ENCODE measurements at places on chromosomes 6 and 20.

DNA sequence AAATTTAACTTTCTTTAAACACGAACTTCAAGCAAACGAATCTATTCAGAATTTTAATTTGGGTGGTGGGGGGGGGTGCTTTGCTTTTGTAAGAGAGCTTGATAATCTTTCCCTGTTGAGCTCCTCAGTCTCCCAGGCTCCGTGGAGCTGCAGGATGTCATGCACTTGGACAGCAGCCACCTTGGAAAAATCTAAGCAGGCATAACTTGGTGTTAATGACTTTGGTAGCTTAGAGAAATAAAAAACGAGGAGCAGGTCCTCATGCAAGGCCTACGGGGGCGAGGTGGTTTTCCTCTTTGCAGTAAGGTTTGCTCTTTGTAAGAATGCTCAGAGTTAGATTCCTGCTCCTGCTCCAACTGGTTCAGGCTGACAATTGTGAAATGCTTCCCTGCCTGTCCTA, 102.3 kb downstream of the EDN1 start:
- DNase-seq = no peak

DNA sequence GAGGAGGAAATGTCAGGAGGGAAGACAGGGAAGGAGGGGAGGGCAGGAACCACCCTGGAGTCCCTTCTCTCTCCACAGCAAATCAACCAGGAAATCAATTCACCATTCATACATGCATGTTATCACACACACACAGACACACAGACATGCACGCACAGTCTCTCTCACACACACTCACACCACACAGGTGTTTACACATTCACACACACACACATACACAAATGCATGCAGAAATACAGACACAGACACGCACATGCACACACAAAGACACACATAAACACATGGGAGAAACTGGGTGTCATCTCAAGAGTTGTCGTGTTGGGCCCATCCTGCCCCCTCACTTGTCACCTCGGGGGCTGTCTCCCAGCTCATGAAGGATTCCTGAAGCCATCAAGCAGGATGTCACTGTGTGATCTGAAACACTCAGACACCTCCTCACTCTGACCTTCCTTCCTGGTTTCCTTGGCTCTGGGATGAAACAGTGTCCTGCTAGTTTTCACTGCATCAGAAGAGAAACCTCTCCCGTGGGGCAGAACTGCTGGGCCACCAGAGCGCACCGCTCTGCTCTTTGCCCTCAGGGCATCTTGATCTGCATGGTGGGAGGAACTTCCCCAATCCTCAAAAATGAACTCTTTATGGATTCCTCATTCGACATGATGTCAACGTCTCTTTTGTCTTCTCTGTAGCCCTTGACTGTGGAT, 9.2 kb downstream of the RAET1G start:
- no peak for DNase-seq

DNA sequence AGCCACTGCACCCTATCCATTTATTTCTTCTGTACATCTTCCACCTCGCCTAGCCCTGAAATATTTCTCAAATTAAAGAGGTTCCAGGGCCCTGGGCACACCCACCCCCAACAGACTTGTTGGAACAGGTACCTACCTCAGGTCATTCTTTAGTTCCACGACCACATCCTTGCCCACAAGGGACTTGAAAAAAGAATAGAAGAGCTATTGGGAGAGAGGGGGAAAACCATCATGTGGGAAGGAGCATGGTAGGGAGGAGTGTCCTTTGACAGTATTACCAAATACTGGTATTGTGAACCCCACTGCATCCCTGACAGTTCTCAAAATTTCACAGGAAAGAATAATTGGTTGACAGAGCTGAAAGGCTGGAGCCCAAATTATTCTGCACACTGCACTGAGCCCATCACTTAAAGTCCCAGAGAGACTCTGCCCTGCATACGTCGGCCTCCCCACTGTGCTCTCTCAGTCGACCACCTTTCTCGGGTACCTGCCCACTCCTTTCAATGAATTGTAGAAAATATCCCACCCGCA, 762 bp downstream of the LSM2 start:
- no peak for DNase-seq

DNA sequence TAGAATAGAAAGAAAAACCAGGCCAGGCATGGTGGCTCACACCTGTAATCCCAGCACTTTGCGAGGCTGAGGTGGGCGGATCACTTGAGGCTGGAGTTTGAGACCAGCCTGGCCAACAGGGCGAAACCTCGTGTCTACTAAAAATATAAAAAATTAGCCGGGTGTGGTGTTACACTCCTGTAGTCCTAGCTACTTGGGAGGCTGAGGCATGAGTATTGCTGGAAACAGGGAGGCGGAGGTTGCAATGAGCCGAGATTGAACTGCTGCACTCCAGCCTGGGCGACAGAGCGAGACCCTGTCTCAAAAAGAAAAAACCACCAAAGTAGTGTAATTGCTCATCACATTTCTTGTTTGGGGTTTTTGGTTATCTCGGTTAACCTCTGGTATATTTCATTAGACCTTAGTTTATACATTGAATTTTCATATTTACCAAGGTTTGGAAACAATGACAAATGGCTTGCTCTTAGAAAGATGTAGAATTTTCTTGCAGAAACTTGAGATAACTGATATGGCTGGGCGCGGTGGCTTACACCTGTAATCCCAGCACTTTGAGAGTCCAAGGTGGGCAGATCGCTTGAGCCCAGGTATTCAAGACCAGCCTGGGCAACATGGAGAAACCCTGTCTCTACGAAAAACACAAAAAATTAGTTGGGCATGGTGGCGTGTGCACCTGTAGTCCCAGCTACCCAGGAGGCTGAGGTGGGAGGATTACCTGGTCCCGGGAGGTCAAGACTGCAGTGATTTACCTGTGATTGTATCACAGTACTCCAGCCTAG, 14.2 kb downstream of the ITCH start:
- DNase-seq = no peak

DNA sequence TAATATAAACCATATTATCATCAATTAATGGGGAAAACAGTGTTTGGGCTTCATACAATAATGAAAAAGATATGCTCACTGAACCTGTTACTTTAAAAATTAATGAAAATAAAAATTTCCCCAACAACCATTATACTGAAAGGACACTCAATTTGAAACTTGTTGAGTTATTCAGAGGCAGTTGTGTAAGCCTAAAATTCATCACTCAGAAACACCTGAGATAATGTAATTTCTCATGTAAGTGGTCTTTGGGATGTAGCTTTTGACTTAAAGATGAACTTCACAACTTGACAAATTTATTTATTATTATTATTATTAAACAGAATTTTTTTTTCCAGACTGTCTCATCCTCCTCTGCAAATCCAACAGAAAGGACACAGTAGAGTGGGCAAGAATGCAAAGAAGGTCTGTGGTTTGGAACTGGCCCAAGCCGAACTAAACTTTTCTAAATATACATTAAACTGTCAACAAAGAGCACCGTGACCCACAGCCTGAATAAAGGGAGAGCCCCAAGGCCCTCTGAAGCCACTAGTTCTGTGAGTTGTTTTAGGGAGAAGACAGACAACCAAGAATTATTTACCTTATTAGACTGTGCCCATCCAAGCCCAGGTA, 32.2 kb upstream of the HEY2 start:
- no peak for DNase-seq

- no peak for DNase-seq
These were observed 222.3 kb downstream of the IBTK start for GRCh38 chr6:82025271-82025670.

- no peak for DNase-seq
These were observed 134.8 kb downstream of the PXDC1 start for GRCh38 chr6:3616565-3617176.

DNA sequence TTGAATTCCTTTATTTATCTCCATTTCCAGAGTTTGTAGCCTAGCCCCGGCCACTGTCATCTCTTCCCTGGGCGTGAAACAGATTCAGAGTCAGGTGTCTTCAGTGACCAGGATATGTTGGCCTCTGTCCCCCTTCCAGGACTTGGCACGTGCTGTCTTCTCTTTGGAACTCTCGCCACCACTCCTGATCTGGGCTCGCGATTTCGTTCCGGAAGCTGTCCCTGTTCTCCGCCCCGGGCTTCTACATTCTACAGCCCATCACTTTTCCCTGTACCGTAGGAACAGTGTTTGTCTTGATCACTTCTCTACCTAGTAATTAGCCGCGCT, 739 bp downstream of the GSS start:
- no peak for DNase-seq

- DNase-seq = no peak
These were observed 11.3 kb upstream of the SERPINB1 start for GRCh38 chr6:2852921-2853322.

GRCh38 chr6:87875781-87876180, 171.9 kb upstream of the SPACA1 start:
- DNase-seq = no peak

DNA sequence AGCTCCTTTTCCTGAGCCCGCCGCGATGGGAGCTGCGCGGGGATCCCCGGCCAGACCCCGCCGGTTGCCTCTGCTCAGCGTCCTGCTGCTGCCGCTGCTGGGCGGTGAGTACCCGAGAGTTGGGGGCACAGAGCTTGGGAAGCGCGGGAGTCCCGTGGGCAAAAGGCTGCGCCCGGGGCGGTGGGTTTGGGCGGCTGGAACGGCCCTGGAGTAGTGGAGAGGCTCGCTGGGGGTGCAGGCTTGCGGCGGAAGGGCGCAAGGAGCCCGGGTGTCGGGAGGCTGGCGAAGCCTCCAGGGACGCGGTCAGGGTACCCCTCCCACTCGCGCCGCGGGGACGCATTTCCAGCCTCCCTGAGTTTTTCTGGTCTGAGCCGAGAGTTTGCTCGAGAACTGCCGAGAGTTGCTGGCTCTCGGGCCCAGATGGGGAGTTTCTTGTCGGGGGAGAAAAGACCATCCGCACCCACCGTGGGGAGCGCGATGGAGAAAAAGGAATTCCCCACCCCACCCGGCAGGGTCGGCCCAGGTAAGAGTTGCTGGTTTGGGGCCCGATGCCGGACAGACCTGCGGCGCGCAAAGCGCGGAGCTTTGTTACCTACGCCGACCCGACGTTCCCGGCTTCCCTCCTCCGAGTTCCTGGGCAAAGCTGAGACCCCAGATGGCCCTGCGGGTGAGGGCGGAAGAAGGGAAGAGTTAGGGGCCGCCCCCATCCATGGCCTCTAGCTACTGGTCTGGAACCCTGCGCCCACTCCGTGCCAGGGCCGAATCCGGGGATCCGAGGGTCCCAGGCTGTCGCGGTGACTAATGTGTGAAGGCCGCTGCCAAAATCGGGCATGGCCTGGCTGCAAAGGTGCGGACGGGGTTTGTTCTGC, 584 bp downstream of the PTK7 start:
- no peak for DNase-seq

DNA sequence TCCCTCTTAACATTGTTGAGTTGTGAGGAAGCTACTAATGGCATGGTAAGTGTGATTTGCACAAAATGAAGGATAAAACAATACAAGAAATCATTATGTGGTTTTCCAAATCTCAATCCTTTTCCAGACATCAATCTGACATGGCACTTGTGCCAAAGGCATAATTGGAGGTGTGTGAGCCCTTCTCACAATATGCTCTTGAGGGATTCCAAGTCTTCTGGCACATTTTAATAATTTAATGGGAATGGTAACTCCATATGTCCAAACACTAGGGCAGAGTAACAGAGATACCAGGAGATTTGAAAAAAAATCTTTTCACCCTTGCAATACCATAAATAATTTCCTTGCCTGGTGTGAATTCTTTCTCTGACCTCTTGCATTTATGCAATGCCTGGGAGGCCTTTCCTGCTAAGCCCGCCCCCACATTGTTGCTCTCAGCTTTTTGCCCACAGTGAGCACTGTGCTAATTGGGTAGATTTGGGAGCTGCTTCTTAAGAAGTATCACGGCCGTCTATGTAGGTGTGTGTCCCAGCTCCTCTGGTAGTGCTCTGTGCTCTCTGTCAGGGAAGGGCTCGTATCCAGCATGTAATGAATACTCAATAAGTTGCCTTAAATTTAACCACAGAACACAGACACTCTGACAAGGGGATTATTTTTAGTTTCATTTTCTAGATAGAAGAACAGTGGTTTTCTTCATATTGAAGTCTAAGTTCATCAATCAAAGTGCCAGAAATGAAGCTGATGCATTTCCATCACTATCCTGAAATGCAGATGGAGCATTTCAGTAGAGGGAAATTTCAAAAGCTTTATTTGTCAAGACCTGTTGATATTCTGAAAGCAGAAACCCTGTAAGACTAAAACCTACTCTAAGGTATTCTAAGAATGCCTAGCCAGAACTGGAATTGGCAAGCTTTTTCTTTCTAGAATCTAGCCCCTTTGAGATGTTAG, 54.4 kb upstream of the CEP85L start:
- peak; percentile 4 for DNase-seq

- DNase-seq = no peak
These were observed 7.6 kb upstream of the KCNK16 start for GRCh38 chr6:39330057-39330456.

- peak; percentile 35 for DNase-seq
These were observed 194.8 kb downstream of the COL9A1 start for GRCh38 chr6:70107852-70108629.

GRCh38 chr6:163802267-163802666, 387.7 kb downstream of the QKI start:
- no peak for DNase-seq
